ENCODE measurements at places on chromosomes 13 and 19. TPM values are rescaled to one million over a fixed set of nuclear protein-coding genes. Genes with fewer than 3 reads are reported as not detected.

DNA sequence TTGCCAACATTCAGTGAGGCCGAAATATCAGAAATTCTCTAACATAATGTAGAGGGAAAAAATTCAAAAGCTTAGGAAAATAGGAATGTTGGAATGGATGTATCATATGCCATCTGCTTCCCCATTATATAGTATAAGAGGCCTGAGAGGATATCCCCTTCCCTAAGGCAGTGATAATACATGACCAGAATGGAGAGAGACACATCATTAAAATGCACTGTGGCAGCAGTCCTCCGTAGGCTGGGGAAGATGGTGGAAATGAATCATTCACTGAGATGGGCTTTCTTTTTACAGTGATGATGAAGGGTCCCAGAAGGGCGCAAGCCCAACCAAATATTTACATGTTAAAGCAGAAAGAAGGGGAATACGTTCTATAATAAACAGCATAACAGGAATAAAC is 799.1 kb upstream of the SPRY2 start:
- no peak for DNase-seq

GRCh38 chr19:41144403-41144802 is 30.2 kb downstream of the CYP2F1 start:
- DNase-seq: peak; percentile 82

GRCh38 chr19:33197591-33198000 is 3.5 kb downstream of the LRP3 start:
- no peak for DNase-seq

GRCh38 chr13:49828453-49828852 is 36.0 kb upstream of the KPNA3 start:
- no peak for DNase-seq

- DNase-seq: no peak
These were observed 2.1 kb downstream of the KCNK6 start for GRCh38 chr19:38321646-38322196.

GRCh38 chr13:35388441-35389355 is 87.8 kb downstream of the MAB21L1 start:
- DNase-seq: peak; percentile 29

DNA sequence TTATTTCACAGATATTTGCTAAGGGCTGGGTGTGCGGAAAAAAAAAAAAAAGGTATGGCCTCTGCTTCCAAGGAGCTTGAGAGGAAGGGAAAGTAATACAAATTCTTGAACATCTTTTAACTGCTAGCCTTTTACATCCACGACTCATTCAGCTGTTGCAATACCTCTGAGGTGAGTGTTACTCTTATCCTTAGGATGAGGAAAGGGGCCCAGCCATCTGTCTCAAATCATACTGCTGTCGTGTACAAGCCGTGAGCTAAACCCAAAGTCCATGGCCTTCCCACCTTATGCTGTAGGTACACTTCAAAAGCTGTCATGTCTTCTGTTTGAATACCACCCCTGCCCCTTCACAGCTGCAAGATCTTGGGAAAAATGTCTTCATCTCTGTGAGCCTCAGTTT is 146.8 kb downstream of the KCNRG start:
- no peak for DNase-seq

GRCh38 chr13:95226932-95227695 is 74.1 kb downstream of the ABCC4 start:
- no peak for DNase-seq

- no peak for DNase-seq
These were observed 19.1 kb upstream of the SPATA13 start for GRCh38 chr13:24141333-24141910.

GRCh38 chr13:113483504-113484293 is 6.8 kb downstream of the DCUN1D2 start:
- DNase-seq: no peak

- no peak for DNase-seq
These were observed 22.4 kb downstream of the TCF3 start for GRCh38 chr19:1630012-1630411.

DNA sequence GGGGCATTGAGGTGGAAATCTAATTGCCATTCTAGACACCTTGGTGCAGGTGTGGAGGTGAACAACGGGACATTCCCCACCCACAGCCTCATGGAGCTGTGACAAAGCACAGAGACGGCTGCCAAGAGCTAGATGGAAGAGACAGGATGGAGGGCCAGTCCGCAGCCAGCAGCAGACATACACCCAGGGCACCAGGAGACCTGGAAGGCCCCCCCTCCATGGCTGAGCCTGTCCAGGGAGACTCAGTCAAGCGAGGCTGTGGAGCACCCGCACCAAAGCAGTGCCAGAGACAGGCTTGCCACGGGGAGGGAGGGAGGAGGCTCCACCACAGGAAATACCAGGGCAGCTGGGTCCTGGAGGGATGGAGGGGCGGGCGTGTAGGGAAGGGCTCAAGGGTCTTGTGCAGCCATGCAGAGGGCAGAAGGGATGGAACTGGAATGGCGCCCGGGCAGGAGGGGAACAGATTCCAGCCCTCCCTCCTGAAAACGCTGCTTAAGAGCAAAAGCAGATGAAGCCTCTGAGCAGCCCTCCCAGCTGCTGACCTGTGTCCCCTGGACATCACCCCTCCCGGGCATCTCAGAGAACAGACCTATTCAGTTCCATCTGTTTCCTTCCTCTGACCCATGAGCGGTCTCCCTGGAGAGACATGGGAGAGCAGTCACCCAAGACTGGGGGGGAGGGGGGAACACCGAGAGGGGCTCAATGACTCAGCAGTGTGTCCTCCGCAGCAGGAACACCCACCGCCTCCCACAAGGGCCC is 14.4 kb downstream of the EPS15L1 start:
- DNase-seq: peak; percentile 48

DNA sequence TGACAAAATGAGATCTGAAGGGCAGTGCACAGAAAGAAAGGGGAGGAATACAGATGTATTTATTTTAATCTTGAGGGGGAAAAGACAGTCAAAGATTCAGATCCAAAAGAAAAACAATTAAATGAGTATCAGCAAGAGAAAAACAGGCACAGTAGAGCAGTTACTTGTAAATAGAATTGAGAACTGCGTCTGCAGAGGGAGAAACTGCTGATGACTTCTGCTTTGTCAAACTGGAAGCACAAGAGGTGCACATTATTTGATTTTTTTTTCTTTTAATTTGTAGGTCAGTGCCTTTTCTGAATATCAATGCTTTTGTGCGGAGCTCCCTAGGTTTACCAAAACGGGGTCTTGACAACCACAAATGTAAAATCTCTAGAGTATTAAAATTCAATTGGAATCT is 37.3 kb downstream of the EFNB2 start:
- DNase-seq: no peak

DNA sequence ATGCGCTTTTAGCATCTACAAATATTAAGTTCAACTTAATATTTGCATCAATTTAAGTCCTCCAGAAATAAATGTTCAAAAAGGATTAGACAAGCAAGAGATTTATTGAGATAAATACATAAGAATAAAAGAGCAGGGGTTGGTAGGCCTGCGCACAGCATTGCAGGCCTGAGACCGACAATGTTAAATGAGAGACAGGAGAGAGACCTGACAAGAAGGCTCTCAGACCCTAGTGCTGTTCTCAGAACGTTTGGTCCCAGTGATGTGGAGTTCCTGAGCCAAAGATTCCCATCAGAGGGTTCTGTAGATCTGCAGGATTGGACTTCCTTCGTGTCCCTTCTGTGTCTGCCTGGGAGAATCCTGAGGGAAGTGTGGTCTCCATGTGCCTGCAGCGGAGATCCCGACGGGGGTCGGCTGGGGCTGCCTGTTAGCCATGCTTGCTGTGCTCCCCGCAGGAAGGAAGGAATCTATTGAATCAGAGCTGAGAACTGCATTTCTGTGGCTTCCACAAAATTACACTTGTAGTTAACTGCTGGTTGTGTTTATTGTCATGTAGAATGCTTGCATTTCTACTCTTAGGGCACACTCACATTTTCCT is 369.9 kb upstream of the SLC10A2 start:
- no peak for DNase-seq

DNA sequence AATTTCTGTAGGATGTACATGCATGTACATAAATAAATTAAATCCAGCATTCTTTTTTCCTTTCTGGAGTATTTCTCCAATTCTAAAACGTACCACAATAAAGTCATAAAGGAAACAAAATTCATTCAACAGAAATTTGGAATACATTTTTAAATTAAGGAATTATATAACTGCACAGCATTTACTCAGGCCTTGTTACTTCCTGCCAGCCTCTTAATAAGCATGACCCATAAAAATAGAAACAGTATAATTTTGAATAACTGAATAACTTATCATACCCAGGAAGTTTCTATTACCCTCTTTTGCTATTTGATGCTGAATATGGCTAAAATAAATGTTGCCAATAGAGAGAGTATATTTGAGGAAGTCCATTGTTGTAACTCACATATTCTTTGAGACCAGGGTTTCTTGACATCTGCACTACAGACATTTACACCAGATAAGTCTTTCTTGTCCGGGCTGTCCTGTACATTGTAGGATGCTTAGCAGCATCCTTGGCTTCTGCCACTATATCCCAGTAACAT is 178.2 kb downstream of the KLF12 start:
- DNase-seq: no peak

DNA sequence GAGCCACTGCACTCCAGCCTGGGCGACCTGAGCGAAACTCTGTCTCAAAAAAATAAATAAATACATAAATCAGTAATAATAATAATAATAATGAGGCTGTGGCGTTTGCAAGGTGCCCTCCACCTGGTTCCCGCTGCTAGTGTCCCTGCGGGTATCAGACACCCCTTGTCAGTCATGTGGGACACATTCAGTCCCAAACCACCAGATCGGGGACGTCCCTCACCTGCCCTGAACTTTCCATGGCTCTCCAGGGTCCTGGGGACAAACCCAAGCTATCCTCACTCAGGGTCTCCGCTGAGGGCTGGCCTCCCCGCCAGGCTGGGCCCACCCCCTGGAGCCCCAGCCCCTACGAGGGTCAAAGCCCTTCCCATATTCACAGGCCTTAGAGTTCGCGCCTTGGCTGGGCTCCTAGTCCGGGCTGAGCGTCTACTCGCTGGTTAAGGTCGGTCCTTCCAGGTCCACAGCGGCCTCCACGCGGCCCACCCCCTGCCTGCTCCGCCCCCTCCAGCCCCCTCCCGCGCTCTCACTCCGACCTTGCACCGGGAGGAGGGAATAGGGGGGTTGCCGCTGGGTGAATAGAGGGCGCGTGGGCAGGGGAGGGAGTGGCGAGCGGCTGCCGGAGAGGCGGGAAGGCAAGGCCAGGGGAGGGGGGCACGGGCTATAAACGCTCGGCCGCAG is 349 bp upstream of the KISS1R start:
- no peak for DNase-seq

DNA sequence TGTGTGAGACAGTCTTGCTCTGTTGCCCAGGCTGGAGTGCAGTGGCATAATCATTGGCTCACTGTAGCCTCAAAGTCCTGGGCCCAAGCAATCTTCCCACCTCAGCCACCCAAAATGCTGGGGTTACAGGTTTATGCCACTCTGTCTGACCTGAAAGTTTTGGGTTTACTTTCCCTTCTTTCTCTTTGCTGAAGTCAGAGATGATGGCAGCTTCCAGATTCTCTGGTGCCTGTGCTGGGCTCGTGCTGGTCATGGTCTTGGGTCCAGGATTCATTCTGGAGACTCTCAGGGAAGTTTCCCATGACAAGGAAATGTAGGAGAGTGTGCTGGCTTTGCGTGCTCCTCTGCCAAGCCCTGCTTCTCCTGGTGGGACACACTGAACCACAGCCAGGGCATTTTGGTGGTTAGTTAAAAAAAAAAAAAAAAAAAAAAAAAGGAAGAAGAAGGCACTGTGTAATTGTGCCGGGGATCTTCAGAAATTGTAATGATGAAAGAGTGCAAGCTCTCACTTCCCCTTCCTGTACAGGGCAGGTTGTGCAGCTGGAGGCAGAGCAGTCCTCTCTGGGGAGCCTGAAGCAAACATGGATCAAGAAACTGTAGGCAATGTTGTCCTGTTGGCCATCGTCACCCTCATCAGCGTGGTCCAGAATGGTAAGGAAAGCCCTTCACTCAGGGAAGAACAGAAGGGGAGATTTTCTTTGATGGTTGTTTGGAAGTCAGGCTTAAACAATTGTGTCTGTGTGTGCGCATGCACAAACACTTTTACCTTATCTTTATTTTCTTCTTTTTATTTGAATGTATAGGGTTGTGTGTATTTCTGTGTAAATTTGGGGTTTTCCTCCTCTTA is at the start of gene ALOX5AP:
Gene ALOX5AP, plus strand, starts transcription at position 519 of the 847 bp plus-strand sequence. Its CDS starts 63 bp downstream, at position 582.
- no peak for DNase-seq

DNA sequence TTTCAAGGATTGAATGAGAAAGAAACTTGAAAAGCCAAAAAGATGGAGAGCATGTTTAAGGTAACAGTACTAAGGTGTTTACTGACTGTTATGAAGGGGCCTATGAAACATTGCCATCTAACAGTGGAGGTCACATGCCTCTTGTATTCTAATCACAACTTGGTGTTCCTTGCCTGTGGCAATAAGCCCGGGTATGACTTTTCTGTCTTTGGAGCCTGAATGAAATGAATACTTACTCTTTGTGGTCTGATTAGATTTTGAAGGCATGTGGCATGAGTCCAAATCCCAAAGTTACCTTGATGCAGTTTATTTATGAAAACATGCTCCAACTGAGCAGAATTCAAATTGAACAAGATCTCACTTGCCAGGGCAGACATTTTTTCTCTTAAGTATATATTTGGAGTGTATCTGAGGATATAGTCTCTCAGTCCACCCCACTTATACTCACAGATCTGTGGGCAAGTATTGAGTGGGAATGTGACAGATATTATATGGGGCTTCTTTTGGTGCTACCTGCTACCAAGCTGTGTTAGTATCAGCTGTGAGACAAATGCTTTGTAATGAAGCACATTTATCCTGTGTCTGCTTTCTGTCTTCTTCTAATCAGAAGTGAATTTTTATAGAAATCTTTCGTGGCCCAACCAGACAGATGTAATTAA is 67.5 kb downstream of the B3GLCT start:
- DNase-seq: no peak

- DNase-seq: no peak
These were observed 38.7 kb upstream of the TPM4 start for GRCh38 chr19:16037424-16038195.

- DNase-seq: no peak
These were observed 51.3 kb upstream of the LSM14A start for GRCh38 chr19:34120846-34121639.

Gene ZNF536
- total RNA-seq: 0.79 TPM

Gene C13orf42
- not detected for total RNA-seq

Gene CYSLTR2
- total RNA-seq: not detected

Gene GPX4
- 387 TPM for total RNA-seq

Gene IFI30
- total RNA-seq: not detected

Gene AZU1
- total RNA-seq: not detected

Gene C5AR1
- total RNA-seq: not detected

Gene PCDH17
- total RNA-seq: not detected

Gene MIA
- total RNA-seq: not detected

Gene ZNF181
- total RNA-seq: 15.9 TPM

Gene IL12RB1
- 0.21 TPM for total RNA-seq

Gene SHFL
- 14.5 TPM for total RNA-seq

Gene CRLF1
- total RNA-seq: 26.7 TPM
